Activated effector memory CD4-positive, alpha-beta T cell treated with Interleukin-2 at 50 U/mL for 16 hours (primary cell): ENCODE measurements at places on chromosomes 7 and 10.

DNA sequence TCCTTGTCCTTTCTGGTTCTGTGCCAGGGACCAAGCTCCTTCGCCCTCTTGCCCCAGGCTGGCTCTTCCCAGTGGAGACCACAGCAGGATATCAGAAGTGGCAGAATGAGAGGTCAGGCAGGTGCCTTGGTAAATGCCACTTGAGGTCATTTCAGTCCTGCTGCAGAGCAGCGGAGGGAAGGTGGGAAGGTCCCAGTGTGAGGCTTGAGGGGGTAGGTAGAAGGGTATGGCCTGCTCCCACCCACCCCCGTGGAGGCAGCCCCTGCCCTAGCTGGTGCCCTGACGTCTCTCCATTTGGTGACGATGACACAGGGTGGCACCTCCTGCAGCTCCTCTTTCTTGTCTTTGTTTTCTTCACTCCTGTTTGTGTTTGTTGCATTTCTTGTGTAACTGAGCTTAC is 538.8 kb downstream of the TCERG1L start:
- DNase-seq = no peak

- DNase-seq = no peak
These were observed 32.3 kb downstream of the ATRNL1 start for GRCh38 chr10:115125505-115125904.

GRCh38 chr7:155122831-155123230 is 52.7 kb downstream of the HTR5A start:
- no peak for DNase-seq

DNA sequence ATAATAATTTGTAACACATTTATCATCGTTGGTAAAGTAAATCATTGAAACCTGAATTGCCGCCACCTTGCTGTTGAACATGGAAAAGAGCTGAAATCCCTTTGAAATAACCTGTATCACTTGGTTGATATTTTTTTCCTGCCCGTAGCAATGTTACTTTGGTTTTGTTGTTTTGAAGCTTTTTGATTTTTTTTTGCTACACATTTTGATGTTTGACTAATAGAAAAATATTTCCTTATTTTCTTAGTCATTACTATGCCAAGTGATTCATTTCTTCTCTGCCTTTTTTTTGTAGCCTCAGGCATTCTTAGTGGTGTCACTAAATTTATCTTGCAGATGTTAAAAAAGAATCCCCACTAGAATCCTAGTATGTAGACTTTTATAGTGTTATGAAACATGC is 235.1 kb upstream of the MEOX2 start:
- DNase-seq = no peak

GRCh38 chr10:6164271-6165095 is 38.2 kb upstream of the PFKFB3 start:
- no peak for DNase-seq

- no peak for DNase-seq
These were observed 94.1 kb downstream of the COL13A1 start for GRCh38 chr10:69895759-69896158.

- DNase-seq = no peak
These were observed at the start of gene C10orf67 for GRCh38 chr10:23344241-23344841. Gene C10orf67, minus strand, starts transcription at chr10:23344797. Its CDS starts 23 bp downstream, at chr10:23344774.

- DNase-seq = no peak
These were observed 59.3 kb upstream of the IL6 start for GRCh38 chr7:22667562-22668239.

- peak; percentile 59 for DNase-seq
These were observed 174.6 kb upstream of the ITGB1 start for GRCh38 chr10:33132626-33133025.

GRCh38 chr7:73966941-73967831 is 60.8 kb upstream of the ELN start:
- no peak for DNase-seq

- no peak for DNase-seq
These were observed 5.7 kb downstream of the NOS3 start for GRCh38 chr7:150996376-150997074.

DNA sequence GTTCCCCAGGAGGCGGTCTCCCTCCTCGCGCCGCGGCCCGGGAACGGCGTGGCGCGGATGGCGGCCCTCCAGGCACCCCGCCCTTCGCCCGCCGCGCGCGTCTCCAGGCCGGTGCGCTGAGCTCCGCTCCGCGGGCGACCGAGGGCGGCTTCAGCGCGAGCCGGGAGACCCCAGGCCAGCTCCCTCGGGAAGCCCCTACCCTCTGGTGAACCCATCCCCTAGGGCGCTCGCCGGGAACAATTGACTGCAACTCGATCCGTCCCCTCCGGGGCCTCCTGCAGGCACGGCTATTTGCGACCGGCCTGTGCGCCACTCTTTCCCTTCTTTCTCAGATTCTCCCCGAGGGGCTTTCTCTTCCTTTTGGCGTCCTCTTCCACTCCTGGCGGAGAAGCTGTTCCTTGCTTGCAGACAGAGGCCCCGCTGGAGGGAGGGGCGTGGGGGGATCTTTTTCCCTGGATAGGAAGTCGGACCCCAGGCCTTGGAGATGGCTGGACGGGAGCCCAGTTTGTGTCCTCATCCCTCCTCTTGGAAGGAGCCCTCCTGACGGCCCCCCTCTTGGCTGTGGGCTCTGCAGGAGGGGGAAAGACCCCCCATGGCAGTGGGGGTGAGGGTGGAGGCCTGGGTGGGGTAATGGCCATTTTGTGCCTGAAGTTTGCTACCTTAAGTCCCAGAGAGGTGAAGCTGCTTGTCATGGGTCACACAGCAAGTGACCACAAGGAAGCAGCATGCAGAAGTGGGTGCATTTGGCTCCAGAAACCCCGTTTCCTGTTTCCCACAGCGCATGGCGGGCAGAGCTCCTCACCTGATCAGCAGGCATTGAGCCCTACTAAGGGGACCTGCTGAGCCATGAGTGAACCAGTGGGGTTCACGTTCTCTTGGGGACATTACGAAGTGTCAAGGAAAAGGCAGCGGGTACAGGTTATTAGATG is 171.2 kb upstream of the TNRC18 start:
- DNase-seq = no peak

GRCh38 chr10:78518224-78518623 is 484.6 kb downstream of the RPS24 start:
- DNase-seq = no peak

DNA sequence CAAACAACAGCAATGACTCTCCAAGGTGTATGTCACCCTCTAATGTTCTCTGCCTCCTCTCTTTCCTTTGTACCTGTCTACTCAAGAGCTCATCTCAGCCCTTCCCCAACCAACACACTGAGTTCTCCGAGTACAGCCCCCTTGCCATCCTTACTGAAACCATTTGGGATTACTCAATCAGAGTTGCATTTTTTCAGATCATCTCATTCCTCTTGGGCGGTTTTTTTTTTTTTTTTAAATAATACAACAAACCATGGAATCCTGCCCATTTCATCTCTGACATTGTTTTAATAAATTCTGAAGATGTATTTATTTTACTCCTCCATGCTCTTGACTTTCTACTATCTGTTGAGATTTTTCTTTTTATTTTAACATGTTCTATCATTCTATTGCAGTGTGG is 4.2 kb upstream of the CREB3L2 start:
- DNase-seq = no peak

DNA sequence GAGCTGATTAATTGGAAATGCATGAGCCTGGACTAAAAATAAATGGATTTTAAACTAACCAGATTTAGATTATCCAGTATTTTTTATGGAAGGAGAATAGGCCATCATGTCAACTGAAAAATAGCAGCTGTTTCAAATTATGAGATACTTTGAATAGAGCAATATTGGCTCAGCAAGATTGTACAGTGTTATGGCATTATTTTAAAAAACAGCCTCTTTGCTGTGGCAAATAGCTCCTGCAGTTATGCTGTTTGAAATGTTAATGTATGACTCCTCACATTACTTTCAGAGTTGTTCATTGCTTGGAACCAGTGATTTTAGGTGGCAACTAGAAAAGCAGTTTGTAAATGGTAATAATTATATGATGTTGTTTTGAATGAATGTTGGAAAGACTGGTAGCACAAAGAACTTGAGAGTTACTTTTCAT is 244.5 kb downstream of the KIAA1217 start:
- no peak for DNase-seq

GRCh38 chr10:91410638-91411371 is 661 bp downstream of the HECTD2 start:
- no peak for DNase-seq

- DNase-seq = no peak
These were observed 43.2 kb downstream of the PROSER2 start for GRCh38 chr10:11866199-11866925.

- no peak for DNase-seq
These were observed 148.3 kb upstream of the TCF7L2 start for GRCh38 chr10:112801748-112802147.

- DNase-seq = no peak
These were observed 5.0 kb downstream of the ZRANB1 start for GRCh38 chr10:124946945-124947344.

DNA sequence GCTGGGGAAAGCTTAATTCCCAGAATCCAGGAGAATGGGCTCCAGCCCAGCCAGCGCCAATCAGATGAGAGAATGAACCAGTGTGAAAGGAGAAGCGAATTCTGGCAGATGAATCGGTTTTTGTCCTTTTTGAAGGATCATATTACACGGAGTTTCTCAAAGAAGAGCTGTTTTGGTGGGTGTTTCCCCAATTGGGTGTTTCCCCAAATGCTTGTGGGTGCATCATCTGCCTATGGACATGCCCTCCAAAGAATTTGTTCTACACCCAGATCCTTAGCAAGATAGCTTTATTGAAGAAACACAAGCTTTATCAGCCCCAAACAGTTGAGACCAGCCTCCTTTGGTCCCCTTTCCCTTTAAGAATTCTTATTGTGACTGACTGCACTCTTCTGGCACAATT is 186.5 kb upstream of the GPR26 start:
- DNase-seq = no peak

- no peak for DNase-seq
These were observed 18.3 kb upstream of the ZNF12 start for GRCh38 chr7:6725003-6725402.

- DNase-seq = no peak
These were observed at the start of gene TMEM178B for GRCh38 chr7:141073641-141074161. Gene TMEM178B, plus strand, starts transcription at chr7:141074064.

GRCh38 chr7:119392-120163 is 72.8 kb upstream of the FAM20C start:
- DNase-seq = no peak

DNA sequence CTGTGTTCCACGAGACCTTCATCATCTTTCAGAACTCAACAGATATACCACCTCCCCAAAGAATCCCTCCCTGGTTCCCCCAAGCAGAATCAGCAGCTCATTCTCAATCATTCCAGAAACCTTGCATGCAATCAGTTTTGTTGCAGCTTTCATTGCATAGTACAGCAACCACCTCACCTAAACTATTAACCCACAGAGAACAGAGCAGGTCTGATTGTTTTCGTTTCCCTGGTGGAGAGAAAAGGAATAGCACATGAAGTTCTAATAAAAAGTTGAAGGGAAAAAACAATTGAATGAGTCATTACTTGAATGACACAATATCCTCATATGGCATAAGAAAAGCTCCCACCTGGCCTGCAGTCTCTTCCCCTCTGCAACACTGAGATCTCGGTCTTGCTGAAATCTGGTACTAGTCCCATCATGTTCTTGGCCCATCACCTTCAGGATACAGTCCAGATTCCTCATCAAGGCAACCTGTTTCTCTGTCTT is 147.1 kb upstream of the GDF10 start:
- no peak for DNase-seq

- no peak for DNase-seq
These were observed 13.6 kb downstream of the PDLIM1 start for GRCh38 chr10:95277201-95277570.

- DNase-seq = no peak
These were observed 569.5 kb downstream of the SORCS3 start for GRCh38 chr10:105210546-105210945.

- DNase-seq = no peak
These were observed 701.5 kb downstream of the GRID1 start for GRCh38 chr10:85665078-85665477.

DNA sequence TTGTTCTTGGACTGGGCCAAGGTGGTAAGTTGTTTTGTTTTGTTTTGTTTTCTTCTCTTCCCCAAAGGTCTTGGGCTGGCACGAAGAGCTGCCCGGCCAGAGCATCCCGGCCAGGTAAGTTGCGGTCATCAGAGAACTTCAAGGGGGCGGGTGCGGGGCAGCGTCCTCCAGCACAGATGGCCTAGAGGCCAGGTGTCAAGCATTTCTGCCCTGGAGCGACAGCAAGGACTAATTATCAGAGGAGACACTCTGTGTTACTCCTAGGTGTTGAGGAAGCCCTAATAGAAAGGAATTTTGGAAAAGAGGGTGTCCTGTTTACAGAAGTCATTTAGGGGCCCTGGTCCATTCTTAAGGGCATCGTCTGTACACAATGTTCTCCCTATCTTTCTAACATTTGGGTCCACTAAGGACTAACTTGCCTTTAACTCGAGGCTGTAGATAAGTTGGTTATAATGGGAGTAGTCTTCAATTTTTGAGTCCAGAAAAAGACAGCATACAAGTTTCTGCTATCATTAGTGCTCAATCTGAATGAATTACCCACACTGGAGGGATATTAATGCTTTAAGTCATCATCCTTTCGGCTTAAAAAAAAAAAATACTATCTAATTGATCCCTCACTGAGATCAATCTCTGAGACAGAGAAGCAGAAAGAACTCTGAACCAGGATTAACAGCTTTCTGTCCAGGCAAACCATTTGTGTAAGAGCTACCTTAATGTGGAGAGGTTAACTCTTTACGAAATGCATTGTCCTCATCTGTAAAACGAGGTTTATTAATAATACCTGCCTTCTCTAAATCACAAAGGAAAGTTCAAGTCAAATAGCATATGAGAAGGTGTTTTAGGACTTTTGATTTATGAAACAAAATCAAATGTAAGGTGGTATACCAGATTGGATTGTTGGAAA is 1.5 kb downstream of the ITGB8 start:
- no peak for DNase-seq
